ENCODE measurements at places on chromosomes 16 and 17. TPM values are rescaled to one million over a fixed set of nuclear protein-coding genes. Genes with fewer than 3 reads are reported as not detected.

DNA sequence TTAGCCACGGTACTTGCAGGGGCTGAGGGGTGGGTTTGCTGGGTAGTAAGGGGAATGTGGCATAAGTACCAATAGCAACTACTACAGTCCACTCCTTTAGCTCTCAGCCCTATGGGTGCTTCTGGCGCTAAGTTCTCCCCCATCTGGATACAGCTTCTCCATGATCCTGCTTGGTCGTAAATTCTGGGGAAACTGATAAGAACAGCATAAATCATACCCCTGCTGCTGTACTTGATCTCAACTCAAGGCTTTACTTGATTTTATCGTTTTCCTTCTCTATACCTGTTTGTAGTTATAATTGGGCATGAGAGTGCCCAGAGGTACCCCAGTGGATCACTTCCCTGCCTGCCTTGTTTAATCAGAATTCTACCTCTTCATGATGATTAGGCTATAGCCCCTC is 331.4 kb downstream of the PMP22 start:
- no peaks in the 10 kb centered on the region for H3K27me3 ChIP-seq
- H3K4me3 ChIP-seq, result no peak overlapping the region
- no peak overlapping the region for H3K27ac ChIP-seq
- H3K4me1 ChIP-seq, result no peaks in the 10 kb centered on the region
- H3K36me3 ChIP-seq, result no peaks in the 10 kb centered on the region
- no peak for DNase-seq

DNA sequence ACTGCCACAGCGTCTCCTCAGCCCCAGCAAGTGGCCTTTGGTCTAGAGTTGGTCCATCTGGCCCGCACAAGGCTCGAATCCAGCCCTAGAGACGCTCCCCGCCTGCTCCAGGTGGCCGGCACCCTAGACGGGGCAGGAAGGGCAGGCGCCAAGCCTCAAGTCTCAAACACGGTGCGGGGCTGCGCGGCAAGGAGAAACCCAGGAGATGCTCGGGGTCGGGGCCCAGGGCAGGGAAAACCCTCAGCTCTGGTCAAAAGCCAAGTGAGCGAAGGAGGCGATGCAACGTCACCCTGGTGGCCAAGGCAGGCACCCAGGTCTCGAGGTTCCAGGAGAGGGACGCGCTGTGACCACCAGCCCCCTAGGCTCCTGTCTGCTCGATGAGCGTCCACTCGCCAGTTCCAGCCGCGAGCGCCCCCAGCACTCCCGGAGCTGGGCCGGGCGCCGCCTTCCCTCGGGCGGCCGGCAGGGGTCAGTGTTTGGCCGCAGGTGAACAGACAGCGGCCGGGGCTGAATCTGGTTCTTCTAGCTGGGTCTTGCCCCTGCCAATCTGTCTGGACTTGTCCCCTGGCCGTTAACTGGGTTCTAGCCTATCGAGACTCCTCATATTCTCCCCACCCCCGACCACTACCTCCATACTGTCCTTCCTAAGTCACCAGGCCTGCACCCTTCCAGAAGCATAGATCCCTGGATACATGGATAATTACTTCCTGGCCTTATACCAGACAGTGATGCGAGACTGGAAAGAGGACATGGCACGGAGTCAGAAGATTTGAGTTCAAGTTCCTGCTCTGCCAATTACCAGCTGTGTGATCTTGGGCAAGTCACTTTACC is 44.0 kb downstream of the PRAC1 start:
- peak; percentile 84 for DNase-seq
- peaks cover 8% of the 10 kb centered on the region for H3K4me1 ChIP-seq
- no peak overlapping the region for H3K4me3 ChIP-seq
- H3K27me3 ChIP-seq, result no peaks in the 10 kb centered on the region

SLC6A2 gene
- total RNA-seq, result not detected

CHRNE gene
- total RNA-seq, result not detected

OMG gene
- not detected for total RNA-seq
